GF-D8 (cell line): ENCODE measurements at places on chromosomes 3 and 15.

GRCh38 chr3:98705694-98706093, 57.4 kb upstream of the ST3GAL6 start:
- no peak for DNase-seq

GRCh38 chr15:71149646-71150557, 34.6 kb downstream of the THSD4 start:
- no peak for DNase-seq

- DNase-seq, result no peak
Measured at GRCh38 chr15:76285241-76285825, 25.9 kb downstream of the ETFA start.

- DNase-seq, result no peak
Measured at GRCh38 chr15:87667643-87668042, 588.9 kb downstream of the NTRK3 start.

GRCh38 chr3:111666041-111666735, 71.0 kb upstream of the ZBED2 start:
- no peak for DNase-seq

- DNase-seq, result no peak
Measured at GRCh38 chr15:31100738-31101137, 787 bp downstream of the TRPM1 start.

GRCh38 chr3:171333784-171334464, 126.3 kb downstream of the TNIK start:
- no peak for DNase-seq

- no peak for DNase-seq
Measured at GRCh38 chr3:187850258-187850921, 105.1 kb upstream of the BCL6 start.

GRCh38 chr3:47365213-47366153, 15.3 kb upstream of the PTPN23 start:
- DNase-seq, result no peak

DNA sequence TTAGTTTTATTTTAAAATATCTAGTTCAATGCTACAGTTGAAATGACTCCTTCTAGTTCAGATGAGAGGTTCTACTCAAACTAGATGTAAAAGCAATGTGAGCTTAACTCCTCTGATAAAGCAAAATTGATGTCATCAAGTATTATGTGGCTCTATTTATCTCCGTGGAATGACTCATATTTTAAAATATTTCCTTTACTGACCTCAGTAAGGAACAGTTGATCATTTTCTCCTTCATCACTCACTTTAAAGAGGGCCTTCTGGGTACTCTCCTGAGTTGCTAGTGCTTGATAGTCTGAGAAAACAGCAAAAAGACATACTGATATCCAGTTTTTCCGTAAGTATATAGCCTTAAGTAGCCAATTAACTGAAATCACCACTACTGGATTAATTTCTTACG, 1099.3 kb downstream of the ROBO2 start:
- no peak for DNase-seq

DNA sequence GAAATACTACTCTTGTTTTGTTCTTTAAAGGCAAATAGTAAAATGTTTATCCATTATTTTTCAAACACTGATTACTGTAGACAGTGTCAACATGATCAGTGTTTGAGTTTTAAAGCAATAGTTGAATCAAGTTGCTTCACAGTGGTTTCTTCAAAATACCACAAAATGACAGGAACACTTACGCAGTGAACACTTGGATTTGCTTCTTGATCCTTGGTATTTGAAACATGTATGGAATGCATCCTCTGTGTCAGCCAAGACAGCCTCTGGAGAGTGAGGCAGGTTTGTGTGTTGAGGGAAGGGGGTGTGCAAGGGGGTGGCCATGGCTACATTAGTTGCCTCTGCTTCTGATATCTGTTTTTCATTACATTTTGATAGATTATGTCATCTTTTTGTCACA, 413.0 kb downstream of the RBMS3 start:
- DNase-seq, result no peak

- DNase-seq, result no peak
Measured at GRCh38 chr3:16130066-16130465, 44.4 kb upstream of the GALNT15 start.

GRCh38 chr3:152797751-152798432, 37.0 kb upstream of the P2RY1 start:
- no peak for DNase-seq

GRCh38 chr3:177810162-177810623, 612.9 kb upstream of the TBL1XR1 start:
- no peak for DNase-seq

DNA sequence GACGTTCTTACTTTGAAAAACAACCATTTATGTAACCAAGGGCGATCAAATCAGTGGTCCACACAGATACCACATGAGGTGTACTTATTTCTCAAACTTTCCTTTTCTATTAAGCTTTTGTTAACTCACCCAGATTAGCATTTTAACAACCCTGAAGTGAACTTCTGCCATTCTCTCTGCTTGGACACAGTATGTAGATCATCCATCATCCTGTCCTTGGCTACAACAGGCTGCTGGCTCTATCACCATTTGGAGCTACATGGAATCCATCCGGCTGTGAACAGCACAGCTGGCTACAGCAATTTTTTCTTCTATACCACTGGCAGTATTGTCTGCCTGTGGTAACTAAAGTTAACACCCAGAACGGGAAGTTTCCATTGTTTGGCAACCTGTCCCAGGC, 4.4 kb downstream of the SEMA6D start:
- no peak for DNase-seq

GRCh38 chr3:54168451-54168850, 46.1 kb downstream of the CACNA2D3 start:
- no peak for DNase-seq

GRCh38 chr3:15345608-15346137, 13.3 kb upstream of the SH3BP5 start:
- DNase-seq, result no peak

DNA sequence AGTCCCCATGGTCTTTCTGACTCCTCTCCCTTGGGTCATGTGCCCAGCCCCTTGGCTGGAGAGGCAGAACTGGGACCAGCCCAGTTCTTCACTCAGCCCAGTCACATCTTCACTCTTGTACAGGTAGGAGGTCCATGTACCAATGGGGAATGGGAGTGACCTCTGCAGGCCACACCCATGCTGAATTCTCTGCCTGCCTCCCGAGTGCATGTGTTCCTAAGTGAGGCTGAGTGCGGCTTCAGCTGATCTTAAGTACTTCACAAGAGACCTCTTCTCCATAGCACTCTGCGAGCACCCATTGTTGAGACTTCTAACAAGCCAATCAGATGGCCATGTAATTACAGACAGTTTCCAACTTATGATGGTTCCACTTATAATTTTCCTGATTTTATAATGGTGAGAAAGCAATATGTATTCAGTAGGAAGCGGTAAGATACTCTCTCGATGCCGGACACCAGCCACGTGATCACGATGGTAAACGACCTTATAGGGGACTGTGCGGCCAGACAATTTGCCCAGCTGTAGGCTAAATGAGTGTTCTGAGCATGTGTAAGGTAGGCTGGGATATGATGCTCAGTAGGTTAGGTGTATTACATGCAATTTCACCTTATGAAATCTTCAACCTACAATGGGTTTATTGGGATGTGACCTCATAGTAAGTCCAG, 112.1 kb downstream of the KLF13 start:
- no peak for DNase-seq

DNA sequence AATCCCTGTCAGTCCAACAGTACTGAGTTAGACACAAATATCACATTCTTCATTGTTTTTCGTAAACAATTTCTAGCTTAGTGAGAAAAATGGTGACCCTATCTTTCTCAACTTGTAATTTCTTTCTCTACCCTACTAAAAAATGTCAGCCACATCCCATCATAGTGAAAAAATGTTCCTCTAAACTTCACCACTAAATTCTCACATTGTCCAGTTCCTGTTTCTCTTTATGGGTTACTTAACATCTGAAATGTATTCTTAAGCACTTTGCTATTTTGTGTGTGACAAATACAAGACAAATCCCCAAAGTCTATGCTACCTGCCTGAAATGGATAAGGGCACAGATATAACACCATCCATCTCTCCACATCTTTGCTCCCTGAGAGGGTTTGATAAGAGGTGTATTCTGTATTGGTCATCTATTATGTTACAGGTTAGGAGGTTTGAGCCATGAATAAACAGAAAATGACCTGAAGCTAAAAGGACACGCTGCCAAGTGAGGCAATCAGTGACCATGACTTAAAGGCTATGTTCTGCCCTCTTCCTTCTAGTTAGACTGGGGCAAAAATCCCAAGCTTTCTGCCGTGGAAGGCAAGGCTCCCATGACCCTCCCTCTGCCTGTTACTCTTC, 118.2 kb downstream of the GADL1 start:
- no peak for DNase-seq

GRCh38 chr3:134326760-134327593, 47.3 kb downstream of the AMOTL2 start:
- no peak for DNase-seq

GRCh38 chr3:129695230-129695629, 88.8 kb upstream of the PLXND1 start:
- DNase-seq, result no peak

DNA sequence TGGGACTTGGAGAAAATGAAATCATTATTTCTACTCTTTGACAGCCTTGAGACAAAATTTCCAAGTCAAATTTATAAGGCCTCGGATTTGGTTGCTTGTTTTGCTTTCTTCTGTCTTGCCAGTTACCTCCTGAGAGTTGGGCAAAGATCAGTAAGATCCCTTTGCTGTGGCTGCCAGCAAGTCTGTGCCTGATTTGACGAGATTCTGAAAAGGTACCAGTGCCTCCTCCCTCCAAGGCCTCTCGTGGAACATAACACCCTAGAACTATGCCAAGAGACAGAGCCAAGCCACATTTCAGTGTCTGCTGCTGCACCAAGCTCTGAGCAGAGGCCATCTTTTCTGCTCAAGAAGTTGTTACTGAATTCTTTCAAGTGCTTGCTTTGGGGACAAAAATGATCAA, 61.0 kb downstream of the GTPBP8 start:
- no peak for DNase-seq

DNA sequence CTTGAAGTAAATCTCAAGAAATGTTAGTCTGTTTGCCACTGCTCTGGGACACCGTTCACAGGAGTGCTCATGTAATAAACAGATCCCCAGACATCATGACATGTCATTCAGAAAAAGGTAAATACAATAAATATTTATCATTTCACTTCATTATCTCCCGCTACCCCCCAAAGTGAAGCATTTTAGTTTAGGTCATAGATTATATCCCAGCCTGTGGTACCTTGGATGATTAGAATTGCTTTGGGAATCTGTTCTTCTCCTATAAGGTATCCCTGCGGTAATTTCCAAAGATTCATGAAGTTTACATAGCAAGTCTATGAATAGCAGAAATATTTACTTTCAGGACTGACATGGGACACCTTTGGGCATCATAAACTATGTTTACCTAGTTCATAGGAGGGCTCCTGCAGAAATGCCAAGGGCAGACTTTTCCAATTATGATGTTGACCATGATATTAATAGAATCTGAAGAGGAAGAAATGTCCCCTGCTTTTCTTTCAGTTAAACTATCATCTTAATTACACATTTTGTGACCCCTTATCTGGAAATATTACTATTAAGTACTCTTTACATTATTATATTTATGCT, 268.0 kb downstream of the NAALADL2 start:
- DNase-seq, result no peak

GRCh38 chr3:121295452-121295851, 250.3 kb downstream of the POLQ start:
- no peak for DNase-seq

GRCh38 chr3:43727930-43728329, 37.2 kb downstream of the ABHD5 start:
- DNase-seq, result no peak

DNA sequence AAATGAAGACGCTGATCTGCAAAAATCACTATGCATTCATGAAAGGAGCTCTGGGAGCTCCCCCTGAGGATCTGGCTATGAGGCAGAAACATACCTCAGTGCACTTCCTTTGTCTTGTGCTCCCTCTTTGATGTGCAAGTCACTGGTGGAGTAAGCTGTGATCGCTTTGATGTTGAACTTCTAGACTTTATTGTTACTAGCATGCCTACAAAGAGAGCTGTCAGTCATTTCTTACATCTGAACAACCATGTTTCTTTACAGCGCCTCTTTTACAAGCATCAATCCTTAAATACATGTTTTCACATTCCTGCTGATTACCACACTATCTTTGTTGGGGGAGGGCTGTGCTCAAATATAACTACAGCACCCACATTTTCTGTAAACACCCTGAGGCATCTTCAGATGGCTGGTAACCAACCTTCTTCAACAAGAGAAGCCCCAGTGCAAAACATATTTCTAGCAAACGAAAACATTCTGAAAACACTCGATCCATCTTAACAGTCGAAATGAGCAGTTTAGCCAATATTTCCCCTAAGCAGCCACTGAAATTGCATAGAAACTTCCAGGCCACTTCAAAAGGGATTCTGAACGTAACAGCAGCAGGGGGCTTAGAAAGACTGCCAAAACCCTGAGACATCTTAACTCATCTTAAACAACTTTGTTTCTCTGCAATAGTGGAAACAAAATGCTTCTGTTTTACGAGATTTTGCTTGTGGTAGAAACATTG, 101.9 kb upstream of the ICE2 start:
- DNase-seq, result no peak
